ENCODE measurements at places on chromosomes 16 and 17.

GRCh38 chr17:8122422-8122923 is 1.4 kb downstream of the HES7 start:
- no peak for DNase-seq

- DNase-seq, result peak; percentile 60
These were observed 195.3 kb upstream of the RPL38 start for GRCh38 chr17:74008196-74008595.

DNA sequence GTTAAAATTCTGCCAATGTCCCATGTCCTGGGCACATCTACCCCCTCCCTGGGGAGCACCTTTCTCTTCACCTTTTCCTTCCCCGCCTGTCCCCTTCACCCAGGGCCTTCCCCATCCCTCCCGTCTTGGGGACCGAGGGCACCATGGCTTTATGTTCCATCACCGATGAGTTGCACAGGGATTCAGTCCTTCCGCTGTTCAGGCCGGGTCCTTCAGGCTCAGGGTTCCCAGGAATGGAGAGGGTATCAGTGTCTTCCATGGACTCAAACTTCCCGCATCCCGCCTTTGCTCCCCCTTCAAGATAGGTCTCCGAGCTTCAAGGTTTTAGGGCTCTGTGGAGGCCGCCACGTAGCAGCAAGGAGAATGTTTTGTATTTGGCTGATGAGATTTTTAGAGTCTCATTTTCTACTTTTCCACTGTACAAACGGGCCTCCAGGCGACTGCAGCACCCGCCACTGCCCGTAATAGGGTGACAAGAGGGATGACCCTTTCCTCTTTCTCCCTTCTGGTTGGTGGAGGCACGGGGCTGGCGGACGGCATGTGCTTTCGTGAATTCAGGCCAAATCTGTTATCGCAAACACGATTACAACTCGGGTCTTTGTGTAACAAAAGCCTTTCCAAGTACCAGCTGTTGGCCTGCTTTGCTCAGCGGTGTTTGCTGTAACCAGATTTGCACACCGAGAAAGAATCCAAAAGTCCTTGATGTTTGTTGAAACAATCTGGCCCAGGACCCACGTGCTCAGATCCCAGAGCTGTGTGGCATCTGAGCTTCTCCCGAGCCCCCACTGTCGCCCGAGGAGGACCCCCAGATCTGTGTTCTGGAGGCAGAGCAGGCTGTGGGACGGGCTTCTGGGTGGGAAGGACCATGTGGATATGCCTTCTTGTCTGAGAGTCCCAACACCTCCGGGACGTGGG is 236.3 kb downstream of the SEC14L1 start:
- no peak for DNase-seq

DNA sequence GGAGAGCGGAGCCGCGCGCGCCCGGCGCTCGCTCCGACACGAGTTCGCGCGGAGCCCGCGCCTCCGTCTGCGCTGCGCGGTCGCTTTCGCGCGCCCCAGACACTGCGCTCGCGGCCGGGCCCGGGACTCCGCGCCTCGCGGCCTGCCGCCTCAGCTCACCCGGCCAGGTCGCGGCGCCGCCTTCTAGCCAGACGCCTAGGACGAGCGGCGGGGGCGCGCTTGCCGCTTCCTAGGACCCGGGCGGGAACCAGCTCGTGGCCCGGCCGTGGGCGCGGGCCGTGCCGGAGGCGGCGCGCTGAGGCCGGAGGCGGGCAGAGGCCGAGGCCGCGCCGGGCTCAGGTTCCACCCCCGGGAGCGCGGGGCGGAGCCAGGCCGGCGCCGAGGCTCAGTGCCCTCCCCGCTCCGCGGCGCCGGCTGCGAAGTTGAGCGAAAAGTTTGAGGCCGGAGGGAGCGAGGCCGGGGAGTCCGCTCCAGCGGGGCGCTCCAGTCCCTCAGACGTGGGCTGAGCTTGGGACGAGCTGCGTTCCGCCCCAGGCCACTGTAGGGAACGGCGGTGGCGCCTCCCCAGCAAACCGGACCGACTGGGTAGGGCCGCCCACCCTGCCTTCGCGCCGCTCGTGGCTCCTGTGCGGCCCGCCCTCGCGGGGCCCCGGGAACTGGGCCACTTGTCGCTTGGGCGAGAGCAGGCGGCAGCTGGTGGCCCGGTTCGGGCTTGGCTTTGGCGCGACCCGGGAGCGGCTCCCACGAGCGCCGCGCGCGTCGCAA is at the start of gene SPHK1:
SPHK1 (plus strand) TSS at position 388 of the 765 bp plus-strand sequence. CDS start 1,036 bp downstream, outside the sequence.
- DNase-seq, result peak; percentile 57

DNA sequence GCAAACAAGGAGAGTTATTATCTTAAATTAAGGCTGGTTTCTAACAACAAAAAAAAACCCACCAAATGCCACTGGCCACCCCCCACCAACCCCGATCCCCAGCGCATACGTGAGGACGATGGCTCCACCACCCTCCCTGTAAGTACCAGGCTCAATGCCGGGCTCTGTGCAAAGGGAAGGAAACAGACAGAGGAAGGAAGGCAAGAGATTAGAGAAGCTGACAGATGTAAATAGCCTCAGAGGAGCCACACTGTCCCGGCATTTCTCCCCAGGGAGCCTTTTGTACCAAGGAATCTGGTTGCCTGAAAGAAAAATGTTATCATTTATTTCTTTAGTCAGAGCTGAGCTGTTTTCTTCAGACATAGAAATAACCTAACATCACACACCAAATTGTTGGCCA is 13.1 kb downstream of the SOST start:
- DNase-seq, result no peak

DNA sequence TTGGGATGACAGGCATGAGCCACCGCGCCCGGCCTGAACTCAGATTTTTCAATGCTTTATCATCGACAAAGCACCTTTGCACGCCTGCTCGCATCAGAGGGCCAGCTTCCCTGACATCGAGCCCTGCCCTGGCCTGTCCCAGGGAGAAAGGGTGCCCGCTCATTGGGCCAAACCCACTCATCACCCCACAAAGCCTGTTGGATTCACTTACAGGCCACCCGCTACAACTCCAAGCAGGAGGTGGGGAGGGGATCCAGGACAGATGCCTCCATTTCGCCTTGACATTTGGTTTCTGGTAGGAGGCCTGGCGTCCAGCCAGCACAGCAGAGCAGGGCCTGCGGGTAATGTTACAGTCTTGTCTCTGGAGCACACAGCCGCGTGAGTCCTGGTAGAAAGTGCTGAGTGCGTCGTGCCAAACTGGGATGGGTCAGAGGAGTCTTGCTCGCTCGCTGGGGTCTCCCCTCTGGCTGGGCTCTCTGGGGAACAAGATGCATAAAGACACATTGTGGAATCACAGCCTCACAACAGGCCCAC is 19.8 kb downstream of the SMTNL2 start:
- no peak for DNase-seq

DNA sequence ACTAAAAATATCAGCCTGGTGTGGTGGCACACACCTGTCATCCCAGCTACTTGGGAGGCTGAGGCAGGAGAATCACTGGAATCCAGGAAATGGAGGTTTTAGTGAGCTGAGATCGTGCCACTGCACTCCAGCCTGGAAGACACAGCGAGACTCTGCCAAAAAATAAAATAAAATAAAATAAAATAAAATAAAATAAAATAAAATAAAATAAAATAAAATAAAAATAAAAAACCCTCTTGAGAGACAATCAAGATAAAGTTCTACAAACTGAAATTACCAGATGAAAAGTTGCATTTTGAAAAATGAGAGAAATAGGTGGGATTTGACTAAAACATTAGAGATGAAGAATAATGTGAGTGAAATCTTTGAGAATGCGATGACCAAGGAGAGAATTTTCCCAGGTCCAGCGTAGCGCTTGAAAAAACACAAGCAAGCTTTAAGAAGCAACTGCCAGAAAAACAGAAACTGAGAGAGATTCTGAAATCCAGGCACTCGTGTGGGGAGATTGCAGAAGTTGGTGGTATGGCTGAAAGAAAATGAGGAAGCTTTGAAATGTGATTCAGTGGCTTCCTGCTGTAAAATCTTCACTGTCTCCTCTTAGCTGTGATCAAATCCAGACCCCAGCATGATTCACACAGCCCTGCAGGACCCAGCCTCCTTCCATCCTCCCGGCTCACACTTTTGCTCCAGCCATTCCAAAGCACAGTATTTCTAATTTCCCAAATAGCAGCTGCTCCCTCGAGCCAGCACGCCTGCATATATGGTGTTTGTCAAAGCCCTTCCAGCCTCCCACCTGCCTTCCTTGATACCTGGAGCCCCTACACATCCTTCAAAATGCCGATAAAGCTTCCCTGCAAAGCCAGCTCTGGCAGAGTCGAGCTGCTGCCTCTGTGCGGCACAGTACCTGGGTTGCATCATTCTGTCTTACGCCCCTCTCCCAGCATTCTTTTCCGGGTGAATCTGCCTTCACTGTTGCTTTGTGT is 8.2 kb upstream of the CD300E start:
- DNase-seq, result peak; percentile 21

DNA sequence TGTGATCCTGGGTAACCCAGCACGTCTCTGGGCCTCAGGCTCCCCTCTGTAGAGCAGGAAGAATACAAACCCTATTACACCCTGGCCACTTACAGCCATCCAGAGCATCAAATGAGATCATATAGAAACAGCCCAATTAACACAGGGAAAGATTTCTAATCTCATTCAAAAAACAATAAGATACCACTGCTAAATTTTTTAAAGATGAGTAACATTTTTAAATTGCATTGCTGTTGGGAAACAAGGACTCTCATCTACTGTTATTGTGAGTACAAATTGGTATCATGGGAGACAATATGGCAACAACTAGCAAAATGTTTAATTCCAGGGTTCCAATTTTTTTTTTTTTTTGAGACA is 41.1 kb downstream of the SRL start:
- no peak for DNase-seq

DNA sequence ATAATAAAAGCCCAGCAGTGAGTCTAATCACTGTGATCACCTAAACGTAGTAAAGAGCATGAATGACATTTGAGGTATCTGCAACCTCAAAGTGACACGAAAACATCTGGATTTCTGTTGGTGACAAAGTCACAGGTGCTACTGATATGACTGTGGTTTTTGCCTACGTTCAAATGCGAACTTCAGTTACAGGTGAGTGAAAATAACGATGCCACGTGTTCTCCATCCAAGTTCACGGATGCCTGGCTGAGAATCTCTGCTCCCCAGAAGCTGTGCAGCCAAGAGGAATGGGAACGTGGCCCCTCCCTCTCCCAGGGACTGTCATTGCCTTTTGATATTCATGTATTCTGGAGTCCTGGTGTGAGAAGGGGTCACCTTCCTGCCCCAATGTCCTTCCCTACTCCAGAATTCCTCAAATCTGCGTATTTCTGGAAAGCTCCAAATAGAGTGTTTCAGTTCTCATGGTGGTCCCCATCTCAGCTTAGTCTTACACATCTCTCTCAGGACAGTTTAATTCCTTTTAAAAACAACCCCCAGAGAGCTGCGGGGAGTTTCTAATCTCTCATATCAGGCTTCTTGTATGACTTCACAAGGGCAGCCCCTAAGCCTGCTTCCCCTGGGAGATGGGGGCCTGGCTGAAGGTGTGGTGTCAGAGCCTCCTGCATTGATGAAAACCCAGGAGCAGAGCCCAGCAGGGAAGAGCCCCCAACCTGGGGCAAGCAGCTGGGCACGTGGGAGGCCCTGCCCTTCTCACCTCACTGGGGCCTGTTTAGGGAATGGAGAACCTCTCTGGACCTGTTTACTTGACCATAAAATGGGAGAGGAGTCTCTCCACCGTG is 25.8 kb downstream of the PIK3R5 start:
- no peak for DNase-seq

GRCh38 chr17:81002409-81003361 is 11.0 kb downstream of the CHMP6 start:
- peak; percentile 72 for DNase-seq

- no peak for DNase-seq
These were observed 4.2 kb upstream of the MRM1 start for GRCh38 chr17:36597226-36597625.
